ENCODE measurements at places on chromosomes 5 and 9.
A peak's percentile ranks its signal among the peaks of the same experiment; 100 is the strongest.

DNA sequence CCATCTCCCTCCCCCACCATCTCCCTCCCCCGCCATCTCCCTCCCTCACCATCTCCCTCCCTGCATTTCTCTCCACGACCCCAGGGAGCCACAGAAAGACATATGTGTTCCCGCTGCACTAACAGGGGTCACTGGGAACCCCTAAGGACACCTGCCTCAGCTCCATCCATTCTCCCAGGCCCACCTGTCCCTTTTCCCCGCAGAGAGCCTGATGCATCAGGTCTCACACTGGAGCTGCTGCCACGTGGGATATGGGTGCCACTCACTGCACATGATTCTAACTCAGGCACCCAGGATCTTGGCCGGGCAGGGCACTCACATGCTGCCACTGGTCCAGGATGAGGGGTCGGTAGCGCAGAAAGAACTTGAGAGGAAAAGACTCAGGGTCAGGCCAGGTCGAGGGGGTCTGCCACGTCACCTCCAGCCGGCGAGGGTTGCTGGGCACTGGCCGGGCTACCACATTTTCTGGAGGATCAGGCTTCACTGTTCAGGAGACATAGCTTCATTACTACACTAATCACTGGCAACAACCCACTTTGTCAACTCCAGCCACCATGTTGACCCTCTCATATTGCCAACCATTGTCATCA lies 33.2 kb upstream of the ENHO start:
- DNase-seq = no peak

DNA sequence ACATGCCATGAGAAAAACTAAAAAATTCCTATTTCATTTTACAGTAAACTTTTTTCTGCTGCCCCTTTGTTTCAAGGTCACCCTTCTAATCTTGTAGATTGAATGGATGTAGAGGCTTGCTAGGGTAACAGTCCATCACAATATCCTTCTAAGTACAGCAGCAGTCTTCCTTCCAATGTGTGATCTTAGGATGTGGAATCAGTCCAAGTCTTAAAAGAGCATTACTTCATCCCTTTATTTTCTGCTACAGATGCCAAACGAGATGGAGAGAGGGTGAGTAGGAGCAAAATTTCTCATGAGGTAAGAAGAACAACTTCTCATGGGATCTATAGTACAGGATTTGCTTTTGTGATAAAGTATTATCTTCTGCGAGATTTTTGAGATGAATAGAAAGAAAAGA lies 704 bp upstream of the IL33 start:
- no peak for DNase-seq

DNA sequence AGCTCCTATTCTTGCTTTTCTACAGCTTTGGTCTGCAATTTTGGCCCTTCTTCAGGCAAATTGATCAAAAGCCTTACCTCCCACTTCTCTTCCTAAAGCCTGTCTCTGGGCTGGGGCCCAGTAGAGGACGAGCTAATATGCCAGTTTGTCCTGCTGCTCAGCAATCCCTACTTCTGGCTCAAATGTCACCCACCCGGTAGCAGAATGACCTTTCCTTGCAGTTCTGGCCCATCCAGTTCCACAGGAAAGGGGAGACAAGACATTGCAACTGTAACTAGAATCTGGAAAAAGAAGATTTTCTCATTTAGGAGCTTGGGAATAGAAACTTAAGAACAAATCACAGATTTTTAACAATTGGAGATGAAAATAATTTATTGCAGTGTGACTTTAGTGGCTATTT lies 261.5 kb downstream of the RAB3C start:
- no peak for DNase-seq

- no peak for DNase-seq
Observed at GRCh38 chr5:146052780-146053179, 52.6 kb downstream of the PLAC8L1 start.

DNA sequence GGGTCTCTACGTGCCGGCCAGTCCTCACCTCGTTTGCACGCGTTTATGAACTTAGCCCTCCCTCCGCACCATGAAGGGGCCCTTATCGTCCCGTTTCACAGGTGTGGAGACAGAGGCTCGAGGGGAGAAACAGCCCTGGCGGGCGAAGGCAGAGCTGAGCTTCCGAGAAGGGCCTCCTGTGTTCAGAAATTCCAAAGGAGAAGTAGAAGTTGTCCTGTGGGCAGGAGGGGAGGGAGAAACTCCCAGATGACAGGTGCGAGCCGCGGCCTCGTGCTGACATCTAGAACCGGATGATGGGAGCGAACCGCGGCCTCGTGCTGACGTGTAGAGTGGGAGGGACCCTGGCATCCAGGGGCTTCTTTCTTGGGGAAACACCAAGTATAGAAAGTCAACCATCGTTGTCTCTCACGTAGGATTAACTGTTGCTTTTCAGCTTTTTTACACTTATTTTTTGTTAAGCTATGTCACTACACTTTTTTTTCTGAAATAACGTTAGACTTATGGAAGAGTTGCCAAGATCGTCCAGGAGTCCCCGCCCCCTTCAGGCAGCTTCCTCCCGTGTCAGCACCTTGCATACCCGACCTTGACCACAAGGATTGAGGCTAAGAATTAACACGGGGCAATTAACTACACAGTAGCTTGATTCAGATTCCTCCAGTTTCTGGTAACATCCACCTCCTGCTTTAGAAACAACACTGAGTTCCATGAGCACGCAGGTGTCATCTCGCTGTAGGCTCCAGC lies 42.8 kb upstream of the NKD2 start:
- DNase-seq = no peak

DNA sequence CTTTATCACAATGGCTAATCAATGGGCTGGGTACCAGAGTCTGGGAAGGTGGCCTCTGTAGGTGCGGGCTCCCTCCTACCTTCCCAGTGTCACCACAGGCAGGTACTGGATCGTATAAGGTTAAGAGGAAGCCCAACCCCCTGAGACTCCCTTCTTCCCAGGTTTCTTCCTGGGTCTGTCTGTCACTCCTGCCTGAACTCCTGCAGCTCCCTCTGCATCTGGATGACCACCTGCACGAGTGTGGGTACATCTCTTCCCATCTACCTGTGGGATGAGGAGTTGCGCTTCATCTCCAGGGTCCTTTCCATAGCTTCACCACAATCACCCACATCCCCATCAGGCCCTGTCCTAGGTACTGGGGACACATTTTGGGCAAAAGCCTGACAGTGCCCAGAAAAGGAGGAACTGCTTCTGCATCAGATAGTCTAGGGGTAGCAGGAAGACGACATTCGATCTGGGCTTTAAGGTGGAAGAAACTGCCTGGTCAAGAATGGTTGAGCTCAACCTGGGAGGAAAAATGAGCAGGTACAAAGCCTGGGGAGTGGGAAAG lies 112.2 kb upstream of the ALDH1B1 start:
- DNase-seq = no peak

GRCh38 chr5:130720355-130720754 lies 444.7 kb downstream of the HINT1 start:
- DNase-seq = no peak

GRCh38 chr5:82792096-82792495 lies 285.1 kb downstream of the TMEM167A start:
- no peak for DNase-seq

DNA sequence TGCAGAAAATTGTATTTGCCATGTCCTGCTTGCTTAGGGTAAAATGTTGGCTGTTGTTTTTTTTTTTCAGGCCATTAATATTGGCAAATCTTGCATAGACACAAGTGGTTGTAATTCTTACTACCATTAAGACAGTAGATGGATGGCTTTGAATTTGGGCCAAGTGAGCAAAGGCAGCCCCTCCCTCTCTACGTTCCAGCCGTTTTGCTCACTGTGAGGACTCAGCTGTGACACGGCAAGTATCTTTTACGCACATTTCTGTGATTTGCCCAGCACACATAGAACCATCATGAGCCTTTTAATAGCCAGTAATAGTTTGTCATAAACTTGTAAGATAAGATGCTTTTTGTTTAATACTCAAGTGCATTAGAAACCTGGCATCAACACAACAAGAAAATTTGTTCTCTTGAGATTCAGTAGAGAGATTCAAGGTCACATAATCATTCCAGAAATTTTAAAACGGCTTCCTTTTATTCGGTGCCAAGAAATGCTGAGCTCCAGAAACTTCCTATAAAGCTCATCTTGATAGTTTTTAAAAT lies 205.2 kb upstream of the ADCY2 start:
- DNase-seq = no peak

- no peak for DNase-seq
Observed at GRCh38 chr5:37428044-37428443, 48.9 kb downstream of the WDR70 start.

- no peak for DNase-seq
Observed at GRCh38 chr9:71638627-71639026, 129.7 kb downstream of the CEMIP2 start.

GRCh38 chr5:135241536-135241935 lies 157.5 kb downstream of the MACROH2A1 start:
- DNase-seq = peak; percentile 4

DNA sequence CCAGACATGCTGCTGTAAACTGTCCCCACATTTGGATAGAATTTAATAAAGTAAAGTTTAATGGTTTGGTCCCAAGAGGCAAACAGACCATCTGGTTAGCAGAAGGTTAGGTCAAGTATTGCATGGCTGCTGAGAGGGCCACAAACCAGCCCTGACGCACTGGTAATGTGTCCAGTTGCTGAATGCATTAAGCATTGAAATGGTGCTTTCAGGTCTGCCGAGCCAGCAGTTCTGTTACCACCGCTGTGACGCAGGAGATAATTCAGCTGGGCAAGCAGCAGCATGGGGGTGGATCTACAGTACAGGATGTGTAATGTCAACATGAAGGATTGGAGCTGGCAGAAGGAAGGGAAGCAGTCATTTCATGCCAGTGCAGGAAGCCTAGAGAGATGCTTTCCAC lies 16.0 kb downstream of the ZNF462 start:
- DNase-seq = peak; percentile 67

DNA sequence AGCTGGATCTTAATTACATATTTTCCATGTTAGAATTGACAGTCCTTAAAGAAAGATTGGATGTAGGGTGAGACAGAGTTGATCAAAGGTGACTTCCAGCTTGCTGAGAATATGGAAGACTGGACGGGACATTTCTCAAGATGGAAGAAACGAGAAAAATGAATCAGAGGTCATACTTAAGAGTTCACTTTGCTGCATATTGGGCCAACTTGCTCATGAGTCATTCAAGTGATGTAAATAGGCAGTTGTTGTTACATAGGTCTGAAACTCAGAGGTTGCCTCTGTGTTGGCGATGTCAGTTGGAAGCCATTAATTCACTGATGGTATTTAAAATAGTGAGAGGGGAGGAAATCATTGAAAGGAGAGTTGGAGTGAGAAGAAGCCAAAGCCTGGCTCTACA lies 132.8 kb downstream of the CD180 start:
- no peak for DNase-seq

GRCh38 chr5:132429463-132430440 lies 60.2 kb downstream of the SLC22A5 start:
- DNase-seq = no peak

Data from colonic mucosa (tissue), 4 donors.